ENCODE measurements at places on chromosomes 5 and 9.

GRCh38 chr5:153823036-153823435, 215.7 kb downstream of the FAM114A2 start:
- no peak for DNase-seq

GRCh38 chr9:133584167-133584558, 25.0 kb downstream of the FAM163B start:
- DNase-seq = no peak

- no peak for DNase-seq
Observed at GRCh38 chr9:132141948-132142594, 19.8 kb upstream of the NTNG2 start.

DNA sequence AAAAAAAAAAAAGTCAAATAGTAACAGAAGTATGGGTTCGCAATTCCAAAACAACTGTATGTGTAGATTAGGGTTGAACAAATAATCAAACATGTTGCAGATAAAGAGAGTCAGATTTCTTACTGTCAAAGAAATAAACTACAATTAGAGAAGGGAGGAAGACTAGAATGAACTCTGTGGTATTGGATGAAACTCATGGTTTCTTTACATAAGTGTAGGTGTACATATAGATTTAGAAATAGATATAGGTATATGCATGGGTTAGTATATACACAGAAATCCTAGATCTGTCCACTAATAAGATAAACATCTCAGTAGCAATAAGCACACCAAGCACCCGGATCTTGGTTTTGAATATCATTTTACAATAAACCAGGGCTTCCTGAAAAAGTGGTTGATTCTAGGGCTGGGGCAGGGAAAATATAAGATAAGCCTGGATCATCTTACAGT, 21.3 kb downstream of the DTWD2 start:
- DNase-seq = no peak

DNA sequence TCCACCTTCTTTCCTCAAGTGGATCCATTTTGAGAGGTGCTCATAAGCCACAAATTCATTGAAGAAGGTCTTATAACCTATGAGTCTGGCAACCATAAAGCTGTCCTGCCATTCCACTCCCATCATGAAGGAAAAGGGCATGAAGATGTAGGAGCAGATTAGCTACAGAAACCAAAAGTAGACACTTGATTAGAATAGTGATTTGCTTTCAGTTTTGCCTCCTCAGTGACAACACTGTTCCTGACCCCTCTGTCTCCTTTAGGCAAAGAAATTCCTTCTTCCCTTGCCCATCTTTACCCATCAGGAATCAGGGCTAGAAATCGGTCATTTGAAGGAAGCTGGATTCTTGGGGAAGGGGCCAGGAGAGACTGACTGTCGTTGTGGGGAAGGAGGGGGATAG, 55.2 kb downstream of the SLC28A3 start:
- no peak for DNase-seq

DNA sequence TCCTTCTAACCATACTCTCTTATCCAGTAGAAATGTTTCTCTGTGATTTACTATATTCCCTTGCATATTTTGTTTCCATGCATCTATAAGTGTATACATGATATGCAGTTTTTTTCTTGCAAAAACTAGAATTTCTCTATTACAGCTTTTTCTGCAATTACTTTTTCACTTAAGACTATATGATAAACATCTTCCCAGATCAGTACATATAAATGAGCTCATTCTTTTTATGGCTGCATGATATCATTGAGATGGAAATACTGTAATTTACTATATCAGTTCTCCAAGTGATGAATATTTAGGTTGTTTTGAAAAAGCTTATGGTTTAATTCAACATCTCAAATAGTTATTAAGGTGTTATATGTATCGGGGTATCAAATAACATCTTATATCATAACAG, 18.1 kb upstream of the ZNF608 start:
- DNase-seq = no peak

DNA sequence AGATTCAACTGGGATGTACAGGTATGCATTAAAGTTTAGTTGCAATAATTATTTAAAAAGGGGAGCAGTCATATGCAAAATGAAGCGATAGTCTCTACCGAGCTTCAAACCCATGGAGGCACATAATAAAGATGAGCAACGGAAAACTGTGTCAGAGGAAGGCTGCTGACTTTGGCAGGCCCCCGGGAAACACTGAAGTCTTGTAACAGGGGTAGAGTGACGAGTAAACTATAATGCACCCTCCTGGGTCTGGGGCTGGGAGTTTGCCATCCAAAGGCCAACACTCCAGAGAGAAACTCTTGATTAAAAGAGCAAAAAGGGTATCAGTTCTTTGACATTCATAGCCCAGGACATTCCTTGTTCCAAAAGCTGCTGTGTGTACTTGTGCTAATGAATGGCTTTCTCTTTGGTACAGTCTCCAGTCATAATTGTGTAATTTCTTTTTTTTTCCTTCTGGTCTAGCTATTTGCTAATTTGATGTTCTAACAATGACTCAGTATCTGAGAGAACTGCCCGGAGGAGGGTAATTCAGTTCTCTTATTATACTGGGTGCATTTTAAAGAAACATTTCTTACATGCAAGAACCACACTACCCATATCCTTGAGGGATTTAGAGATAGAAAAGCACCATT, 59.2 kb downstream of the TNC start:
- no peak for DNase-seq

- DNase-seq = no peak
Observed at GRCh38 chr9:113876151-113876992, at the start of gene ZNF618. ZNF618 (plus strand) TSS chr9:113876309; CDS start chr9:113876381, 72 bp downstream.

DNA sequence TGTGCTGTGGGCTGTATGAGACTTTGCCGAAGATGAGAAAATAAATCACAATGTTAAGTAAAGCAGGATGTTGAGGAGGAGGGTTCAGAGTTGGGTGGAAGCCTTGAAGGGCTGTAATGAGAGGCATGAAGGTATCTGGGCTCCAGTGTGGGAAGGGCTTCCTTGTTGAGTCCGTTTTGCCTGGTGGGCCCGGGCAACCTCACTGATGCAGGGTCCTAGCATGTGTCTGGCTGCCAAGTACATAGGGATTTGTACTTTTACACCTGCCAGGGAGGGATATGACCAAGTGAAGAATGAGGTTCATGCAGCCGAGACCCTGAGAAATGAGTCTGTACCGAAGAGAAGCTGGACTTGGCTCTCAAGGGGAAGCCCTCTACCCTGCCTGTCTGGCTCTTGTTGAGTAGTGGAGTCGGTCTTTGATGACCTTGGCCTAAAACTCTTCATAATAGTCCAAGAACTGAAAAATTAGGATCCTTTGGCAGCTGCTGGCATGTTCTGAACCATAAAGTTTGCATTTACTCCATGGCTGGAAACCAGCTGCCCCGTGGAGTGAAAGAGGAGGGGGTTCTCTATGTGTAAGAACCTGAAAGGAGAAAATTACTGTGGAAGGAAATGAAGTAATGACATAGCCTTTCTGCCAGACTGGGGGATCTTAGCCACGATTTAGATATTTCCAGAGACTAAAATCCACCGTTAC, 59.0 kb upstream of the DPYSL3 start:
- no peak for DNase-seq

GRCh38 chr5:59579101-59579823, 314.3 kb downstream of the PDE4D start:
- no peak for DNase-seq

DNA sequence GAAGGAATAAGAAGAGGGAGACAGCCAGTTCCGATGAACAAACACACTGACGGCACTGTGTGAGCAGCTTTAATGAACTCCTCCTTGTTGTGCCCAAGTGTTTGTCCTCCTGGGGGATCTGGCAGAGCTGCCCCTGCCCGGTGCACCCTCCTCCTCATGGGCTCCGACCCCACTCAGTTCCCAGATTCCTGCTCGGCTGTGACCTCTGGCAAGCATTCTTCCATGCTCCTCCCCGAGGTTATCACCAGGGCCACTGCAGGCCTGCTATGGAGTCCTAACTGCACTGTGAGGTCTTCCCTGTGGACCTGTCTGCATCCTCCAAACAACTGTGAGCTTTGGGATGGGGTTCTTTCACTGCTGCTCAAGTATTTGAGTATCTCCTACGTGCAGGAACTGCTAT, 142.2 kb downstream of the DCP2 start:
- DNase-seq = no peak

Measured in stimulated activated CD4-positive, alpha-beta T cell treated with anti-CD3 and anti-CD28 coated beads, Interleukin-2, amount 100 ng/mL, for 48 hours (primary cell).